ENCODE measurements at places on chromosomes 7 and 10.

GRCh38 chr10:18400201-18400905 lies 251.0 kb downstream of the NSUN6 start:
- no peak for DNase-seq

GRCh38 chr10:83952314-83952713 lies 187.0 kb upstream of the GHITM start:
- no peak for DNase-seq

DNA sequence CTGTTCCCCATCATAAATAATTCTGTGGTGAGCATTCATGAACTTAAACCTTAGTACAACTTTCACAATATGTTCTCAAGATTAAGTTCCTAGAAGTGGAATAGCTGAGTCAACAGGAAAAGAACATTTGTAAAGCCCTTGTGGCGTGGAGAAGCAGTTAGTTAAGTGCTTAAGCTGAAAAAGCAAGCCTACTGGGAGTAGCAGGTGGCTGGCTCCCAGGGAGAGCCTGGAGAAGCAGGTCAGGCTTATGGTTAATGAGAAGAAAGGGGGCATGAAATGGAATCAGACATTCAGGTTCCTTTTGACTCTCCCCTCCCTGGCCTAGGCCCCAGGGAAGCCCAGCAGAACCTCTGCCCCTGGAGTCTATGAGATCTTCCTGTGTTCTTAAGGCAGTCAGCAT lies 35.3 kb downstream of the VSTM4 start:
- DNase-seq, result no peak

GRCh38 chr7:139597028-139597427 lies 73.5 kb downstream of the CLEC2L start:
- no peak for DNase-seq

DNA sequence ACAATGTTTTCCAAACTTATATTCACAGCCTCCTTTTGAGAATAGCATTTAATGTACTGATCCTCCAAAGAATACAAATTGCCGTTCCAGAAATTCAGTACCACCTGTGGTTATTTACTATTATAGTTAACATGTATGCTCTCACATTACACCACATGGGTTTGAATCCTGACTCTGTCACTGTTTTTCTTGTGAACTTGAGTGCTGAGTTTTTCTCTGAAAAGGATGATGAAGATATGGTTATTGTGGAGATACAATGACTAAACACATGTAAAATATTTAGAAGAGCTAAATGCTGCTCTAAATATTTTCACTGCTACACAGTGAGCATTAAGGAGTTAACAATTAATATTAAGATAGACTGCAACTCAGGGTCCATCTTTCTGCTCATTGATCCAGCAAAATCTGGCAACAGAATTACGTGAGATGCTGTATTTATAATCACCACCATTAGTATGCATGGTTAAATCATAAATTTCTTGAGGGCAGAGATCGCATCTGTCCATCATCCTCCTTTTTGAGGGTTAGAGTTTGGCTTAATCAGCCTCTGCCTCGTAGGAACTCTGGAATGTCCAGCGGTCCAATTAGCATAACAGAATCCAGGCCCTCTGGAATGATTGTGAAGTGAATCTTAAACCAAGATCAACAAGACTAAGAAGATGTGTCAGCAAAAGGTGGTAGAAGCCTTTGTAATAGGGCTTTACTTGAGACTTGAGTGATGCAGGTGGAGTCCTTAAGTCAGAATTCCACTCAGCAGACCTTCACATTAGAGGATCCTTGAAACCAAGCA lies 152.8 kb downstream of the MACC1 start:
- no peak for DNase-seq

DNA sequence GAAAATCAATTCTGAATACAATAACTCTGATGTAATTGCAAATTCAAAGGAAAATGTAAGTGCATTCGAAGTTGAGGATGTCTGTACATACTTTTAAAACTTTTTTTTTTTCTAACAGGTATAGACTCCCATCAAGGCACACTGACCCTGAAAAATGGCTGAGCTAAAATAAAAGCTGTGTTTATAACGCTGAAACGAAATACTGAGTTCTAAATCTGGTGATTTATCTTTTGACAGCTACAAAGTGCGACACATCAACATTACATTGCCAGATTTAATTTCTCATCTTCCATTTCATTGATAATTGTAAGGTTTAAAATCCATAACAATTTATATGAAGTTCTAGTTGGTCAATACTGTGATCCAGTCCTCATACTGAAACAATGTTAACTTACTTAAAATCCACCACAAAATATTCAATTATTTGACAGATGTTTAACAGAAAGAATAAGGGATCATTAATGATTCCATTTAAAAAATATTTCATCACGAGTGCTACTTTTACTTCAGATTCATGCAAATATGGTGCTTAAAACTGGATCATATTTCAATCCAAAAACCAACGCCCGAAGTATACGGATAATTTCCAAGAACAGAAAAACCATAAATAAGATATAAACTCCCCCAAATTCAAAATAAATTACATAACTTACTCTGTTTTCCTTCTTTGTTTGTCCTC lies 1.4 kb downstream of the RAB11FIP2 start:
- DNase-seq, result no peak

Measured in Panc1 (cell line).